ENCODE measurements at places on chromosomes 16 and 17.
A peak's percentile ranks its signal among the peaks of the same experiment; 100 is the strongest.

- DNase-seq, result no peak
Observed at GRCh38 chr16:10033556-10033955, 148.7 kb downstream of the GRIN2A start.

- no peak for DNase-seq
Observed at GRCh38 chr16:47045459-47045858, 72.0 kb upstream of the DNAJA2 start.

DNA sequence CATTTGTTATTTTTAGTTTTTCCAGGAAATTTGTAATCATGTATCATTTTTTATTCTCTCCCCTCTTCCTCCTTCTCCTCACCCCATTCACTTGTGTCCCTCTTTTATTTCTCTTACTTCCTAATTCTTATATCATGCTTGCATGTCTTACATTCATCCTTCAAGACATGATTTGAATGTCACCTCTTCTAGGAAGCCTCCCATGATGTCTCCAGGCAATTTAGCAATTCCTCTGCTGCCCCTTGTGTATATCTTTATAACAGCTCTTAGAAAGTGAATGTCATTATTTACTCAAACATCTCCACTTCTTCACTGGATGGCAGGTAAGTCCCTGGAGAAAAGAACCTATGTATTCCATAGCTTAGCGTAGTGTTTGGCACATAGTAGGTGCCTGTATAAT lies 7.8 kb downstream of the HNF1B start:
- DNase-seq, result no peak

DNA sequence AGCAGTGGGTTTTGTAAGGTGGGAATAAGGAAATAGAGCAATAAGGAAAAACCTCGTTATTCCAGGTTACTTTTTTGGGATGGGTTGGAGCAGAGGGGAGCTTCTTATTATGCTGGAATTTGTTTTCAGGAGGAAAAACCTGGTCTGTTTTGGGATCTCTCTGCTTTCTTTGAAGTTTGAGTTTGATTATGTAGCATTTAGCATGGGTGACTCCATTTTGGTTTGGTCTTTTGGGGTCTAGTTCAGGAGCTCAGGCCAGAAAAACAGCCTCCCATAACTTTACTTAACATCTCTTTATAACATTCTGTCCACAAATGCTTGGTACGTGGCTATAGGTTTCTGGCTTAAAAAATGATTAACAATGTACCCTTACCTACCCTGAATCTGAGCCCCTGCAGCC lies 8.5 kb upstream of the ZG16 start:
- no peak for DNase-seq

DNA sequence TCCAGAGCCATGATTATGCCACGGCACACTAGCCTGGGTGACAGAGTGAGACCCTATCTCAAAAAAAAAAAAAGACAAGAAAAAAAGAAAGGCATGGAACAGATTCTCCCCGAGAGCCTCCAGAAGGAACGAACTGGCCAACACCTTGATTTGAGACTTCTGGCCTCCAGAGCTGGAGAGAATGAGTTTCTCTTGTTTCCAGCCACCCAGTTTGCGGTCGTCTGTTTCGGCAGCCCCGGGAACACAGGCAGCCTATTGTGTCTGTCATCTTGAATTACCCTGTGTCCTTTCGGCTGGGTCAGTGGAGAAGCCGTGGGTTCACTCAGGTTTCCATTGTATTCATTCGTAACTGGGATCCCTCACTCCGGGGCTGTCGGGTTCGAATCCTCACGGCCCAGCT lies 83.9 kb downstream of the RPA1 start:
- no peak for DNase-seq

DNA sequence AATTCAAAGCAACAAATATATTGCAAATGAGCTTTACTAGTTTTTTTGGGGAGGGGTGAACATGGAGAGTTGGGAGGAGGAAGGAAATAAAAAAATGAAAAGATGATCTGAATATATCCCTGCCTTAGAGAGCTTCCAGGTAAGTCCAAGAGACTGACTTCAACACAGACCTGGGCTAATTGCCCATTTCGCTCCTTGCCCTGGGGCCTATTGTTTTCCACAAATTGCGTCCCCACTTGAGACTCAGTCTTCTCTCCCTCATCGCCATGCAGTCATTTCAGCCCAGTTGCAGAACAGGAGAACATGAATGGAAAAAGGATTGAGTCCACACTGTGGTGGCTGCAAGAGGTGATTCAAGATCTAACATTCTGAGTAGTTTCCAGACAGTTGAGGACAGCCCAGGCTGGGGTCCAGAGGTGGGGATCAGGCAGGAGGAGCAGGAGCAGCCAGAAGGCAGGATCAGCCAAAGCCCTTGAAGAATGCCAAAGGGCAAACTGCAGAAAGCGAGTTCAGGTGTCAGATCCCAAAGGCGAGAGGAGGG lies 21.6 kb upstream of the TOB1 start:
- DNase-seq, result no peak

DNA sequence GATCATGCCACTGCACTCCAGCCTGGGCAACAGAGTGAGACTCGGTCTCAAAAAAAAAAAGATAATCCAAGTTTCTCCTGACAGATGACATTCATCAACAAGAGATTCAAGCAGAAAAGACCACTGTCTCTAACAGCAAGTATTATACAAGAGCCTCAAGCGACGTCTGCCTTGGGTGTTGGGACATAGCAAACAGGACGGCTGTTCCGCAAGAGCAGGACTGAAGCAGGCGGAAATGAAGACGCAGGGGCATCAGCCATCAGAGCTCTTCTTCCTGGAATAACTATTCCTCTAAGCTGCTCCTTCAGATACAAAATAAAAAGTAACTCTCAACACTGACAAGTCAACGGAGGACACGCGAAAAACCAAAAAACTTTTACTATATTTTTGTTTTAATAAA lies 54.0 kb downstream of the ANKRD11 start:
- no peak for DNase-seq

DNA sequence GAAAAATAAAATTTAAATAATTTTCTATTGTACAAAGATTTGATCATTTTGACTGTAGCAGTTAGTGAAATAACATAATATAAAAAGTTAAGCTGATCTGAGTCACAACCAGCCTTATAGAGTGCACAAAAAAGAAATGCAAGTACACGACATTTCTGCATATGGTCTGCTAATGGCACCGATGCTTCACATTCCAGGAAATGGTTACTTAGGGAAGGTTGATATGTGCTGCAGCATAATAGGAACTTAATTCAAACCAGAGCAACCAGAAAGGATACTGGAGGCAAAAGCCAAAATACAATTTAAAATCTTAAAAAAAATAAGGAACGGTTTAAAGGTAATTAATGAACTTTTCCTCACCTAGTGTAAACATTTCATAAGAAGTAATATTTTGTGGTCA lies 10.0 kb upstream of the CFDP1 start:
- no peak for DNase-seq

GRCh38 chr16:48123104-48123788 lies 32.5 kb downstream of the ABCC12 start:
- no peak for DNase-seq

DNA sequence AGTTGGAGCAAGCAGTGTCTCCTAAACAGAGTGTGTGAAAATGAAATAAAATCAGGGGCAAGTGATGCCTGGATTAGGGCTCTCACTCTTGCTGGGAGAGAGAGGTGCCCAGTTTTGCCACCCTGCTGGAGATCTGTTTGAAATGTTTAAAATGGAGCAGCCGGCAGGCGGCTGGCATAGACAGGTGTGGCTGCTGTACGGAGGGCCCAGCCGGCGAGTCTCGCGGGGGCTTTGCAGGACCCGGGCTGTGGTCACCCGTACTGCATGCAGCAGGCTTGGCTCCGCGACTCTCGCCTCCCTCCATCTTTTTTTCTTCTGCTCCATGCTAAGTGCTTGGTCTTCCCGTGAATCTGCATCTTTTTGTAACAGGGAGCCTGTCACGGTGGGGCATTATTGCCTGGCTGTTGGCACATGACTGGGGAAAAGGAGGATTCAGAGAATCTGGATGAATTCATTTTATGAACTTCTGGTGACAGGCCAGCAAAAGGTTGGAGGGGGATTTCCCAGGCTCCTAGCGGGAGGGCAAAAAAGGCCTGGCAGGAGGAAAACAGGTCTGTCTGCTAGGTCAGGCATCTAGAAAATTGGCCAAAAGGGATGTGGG lies 1.8 kb downstream of the ZNRF1 start:
- DNase-seq, result no peak

- DNase-seq, result no peak
Observed at GRCh38 chr16:46629331-46630219, 8.4 kb upstream of the SHCBP1 start.

- no peak for DNase-seq
Observed at GRCh38 chr16:51960931-51961330, 586.0 kb downstream of the TOX3 start.

GRCh38 chr16:85246973-85247372 lies 134.7 kb upstream of the CIBAR2 start:
- no peak for DNase-seq

- no peak for DNase-seq
Observed at GRCh38 chr16:64297863-64298600, 823.8 kb downstream of the CDH11 start.

DNA sequence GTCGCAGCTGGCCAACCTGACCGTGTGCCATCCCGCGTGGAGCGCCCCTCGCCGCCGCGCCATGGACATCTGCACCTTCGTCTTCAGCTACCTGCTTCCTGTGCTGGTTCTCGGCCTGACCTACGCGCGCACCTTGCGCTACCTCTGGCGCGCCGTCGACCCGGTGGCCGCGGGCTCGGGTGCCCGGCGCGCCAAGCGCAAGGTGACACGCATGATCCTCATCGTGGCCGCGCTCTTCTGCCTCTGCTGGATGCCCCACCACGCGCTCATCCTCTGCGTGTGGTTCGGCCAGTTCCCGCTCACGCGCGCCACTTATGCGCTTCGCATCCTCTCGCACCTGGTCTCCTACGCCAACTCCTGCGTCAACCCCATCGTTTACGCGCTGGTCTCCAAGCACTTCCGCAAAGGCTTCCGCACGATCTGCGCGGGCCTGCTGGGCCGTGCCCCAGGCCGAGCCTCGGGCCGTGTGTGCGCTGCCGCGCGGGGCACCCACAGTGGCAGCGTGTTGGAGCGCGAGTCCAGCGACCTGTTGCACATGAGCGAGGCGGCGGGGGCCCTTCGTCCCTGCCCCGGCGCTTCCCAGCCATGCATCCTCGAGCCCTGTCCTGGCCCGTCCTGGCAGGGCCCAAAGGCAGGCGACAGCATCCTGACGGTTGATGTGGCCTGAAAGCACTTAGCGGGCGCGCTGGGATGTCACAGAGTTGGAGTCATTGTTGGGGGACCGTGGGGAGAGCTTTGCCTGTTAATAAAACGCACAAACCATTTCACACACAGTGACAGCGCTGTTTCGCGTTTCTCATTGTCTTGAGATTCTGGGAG lies 2.0 kb upstream of the ZACN start:
- DNase-seq, result no peak

GRCh38 chr17:74280093-74280513 lies 6.1 kb downstream of the DNAI2 start:
- DNase-seq, result peak; percentile 27

DNA sequence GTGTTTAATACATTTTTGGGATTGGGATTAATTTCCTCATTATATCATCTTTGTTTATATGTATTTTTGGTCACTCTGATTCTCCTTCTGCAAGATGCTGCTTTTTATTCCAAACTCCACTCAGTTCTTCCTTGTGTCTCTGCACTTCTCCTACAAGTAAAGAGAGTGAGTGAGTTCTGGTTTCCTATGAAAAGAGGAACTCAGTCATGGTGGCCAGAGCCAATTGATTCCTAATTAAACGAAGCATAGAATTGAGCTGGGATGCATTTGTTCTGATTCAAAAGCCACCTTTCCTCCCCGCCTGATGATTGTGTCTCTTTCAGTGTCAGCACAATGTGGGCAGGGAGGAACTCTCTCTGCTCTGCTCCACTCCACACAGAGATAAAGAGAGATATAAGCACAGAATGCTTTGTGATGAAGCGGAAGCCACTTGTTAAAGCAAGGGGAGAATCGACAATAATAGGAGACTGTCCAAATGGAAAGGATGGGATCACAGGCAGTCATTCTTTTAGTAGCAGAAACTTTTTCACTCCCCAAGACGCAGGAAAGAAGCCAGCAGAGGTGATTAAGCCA lies 121.3 kb upstream of the GOT2 start:
- no peak for DNase-seq

DNA sequence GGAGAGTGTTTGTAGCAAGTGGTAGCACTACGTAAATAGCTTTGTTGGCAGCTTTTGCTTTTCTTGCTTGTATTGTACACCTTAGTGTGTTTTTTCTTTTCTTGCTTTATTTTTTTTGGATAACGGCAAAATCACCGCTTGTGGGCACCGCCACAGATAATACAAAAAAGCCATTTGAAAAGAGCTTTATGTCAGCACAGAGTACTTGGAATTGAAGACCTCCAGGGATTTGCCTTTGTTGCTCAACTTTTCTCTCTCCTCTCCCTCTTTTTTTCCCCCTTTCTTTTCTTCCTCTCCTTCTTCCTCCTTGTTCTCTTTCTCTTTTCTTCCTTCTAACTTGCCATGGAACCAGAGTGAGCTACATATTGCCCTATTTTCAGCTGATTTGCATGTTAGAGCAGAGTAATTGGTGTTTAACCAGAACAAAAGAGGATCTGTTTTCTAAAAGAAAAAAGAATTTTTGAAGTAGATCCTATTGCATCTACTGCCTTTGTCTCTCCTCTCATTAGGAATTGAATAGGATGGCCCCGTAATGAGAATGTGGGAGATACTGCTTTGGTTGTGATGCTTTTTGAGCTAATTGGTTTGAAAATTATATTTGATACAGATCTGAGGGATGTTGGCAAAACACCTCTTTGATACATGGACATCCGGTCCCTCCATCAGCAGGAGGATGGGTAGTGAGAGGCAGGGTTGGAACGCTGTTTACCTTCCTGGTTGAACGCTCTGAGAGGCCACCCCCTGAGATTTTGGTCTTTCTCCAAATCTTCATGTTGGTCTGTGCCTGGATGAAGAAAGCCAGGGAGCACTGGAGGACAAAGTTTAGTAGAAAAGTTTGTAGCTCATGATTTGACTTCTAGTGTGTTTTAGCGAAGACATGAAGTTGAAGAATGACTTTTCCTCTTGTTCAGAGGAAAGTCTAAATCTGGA lies 85.6 kb downstream of the MSI2 start:
- no peak for DNase-seq

All from activated T-cell treated with anti-CD3 and anti-CD28 coated beads for 1 hour (primary cell).